ENCODE measurements at places on chromosomes 5 and 9.

GRCh38 chr5:112574536-112574935, 155.5 kb upstream of the EPB41L4A start:
- DNase-seq = no peak

DNA sequence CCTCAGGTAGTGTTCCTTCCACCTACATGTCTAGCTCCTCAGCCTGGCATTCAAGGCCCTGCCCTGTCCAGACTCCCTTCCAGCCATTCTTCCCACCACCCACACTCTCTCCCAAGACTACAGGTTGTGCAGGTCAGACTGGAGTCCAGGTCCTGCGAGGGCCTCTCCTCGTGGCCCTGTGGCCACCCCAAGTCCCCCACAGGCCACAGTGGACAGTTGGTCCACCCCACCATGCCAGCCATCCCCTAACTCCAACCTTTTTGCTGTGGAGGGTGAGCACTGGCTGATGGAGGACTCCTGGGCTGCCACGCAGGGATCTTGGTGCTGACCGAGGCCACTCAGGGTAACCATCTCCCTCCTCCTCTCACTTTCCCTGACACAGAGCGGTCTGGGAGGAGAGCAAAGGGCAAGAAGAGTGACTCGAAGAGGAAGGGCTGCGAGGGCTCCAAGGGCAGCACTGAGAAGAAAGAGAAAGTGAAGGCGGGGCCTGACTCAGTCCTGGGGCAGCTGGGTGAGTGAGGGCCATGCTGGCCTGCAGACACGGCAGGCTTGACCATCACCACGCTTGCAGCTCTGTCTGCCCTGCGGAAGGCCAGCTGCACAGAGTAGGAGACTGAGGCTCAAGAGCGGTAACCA, 51.0 kb downstream of the JADE2 start:
- DNase-seq = no peak

DNA sequence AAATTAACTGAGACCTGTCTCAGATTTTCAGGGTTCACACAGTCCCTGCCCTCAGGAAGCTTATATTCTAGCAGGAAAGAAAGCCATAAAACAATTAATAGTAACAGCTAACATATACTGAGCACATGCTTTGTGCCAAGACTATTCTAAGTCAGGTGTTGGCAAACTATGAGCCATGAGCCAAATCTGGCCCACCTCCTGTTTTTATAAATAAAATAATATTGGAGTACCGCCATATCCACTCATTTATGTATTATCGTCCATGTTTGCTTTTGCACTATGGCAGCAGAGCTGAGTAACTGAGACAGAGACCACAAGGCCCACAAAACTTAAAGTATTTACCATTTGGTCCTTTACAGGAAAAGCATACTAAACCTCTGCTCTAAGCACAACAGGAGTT, 83.3 kb upstream of the TRIO start:
- DNase-seq = no peak

DNA sequence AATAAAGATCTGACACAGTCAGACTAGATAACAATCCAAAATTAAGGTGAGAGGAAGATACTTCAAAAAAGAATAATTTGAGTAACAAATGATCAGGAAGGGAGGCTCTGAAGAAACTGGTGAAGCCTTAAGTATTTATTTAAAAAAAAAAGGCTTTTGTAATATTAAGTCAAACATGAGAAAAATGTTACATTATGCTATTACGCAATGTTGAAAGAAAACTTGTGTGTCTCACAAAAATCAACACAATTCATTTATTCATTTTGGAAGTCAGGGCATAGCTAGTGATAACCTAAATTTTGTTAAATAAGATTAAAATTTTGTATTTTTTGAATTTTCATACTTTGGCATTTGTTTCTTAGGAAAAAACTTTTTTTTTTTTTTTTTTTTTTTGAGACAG, 28.2 kb downstream of the WDR41 start:
- DNase-seq = no peak

GRCh38 chr5:6676702-6677101, 36.5 kb upstream of the TENT4A start:
- no peak for DNase-seq

DNA sequence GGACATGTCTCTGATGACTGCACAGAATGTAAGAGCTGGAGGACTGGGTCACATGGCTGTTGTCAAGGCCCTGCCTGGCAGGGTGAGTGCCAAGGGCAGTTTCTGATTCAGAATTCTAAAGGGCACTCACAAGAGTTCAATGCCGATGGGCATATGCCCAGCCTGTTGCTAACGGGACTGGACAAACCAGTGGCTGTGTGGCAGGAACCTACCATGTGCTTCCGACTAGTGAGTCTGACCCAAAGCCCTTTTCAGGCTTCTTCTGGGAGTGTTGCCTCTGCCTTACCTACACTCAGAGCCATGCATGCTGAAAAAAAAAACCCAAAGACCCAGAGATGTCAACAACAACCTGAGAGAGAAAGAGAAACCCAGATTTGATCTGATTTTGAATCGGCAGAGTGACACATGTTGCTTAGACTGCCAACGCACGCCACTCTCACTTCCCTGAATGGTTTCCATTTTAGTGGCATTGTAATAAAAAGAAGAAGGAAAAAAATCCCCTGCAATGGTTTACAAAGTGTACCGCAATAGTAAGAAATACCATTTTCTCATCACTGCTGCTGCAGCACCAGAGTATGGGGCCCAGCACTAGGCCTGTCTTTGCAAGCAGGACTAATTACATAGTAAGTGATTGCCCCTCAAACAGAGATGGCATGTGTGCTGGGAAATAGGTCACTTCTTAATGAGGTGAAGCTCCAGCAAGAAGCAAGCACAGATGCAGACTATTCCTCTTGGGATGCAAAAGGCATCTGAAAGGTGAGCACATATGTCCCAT, 194.3 kb downstream of the PALM2AKAP2 start:
- peak; percentile 71 for DNase-seq

DNA sequence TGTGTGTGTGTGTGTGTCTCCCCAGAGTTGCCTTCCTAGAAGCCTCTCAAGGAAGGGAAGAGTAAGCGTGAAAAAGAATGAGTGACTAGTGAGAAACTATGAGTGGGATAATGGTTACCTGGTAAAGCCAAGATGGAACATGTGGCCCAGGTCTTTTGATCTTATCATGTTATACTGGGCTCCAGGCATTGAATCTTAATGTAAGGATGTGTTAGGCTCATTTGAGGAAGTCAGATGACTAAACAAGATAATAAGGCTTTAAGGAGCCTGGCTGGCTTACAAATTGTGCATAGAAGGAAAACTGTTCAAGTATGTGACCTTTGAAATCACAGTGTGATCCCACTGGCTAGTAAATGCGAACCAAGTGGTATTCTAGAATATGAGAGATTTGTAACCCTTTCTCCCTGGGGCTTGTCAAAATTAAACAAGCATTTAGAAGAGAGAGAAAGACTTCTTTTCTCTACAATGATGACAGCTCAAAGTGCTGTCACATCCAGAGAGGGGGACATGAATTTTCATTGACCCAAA, 29.9 kb upstream of the HMHB1 start:
- DNase-seq = no peak

GRCh38 chr9:134971196-134971595, 53.5 kb upstream of the FCN1 start:
- DNase-seq = no peak

DNA sequence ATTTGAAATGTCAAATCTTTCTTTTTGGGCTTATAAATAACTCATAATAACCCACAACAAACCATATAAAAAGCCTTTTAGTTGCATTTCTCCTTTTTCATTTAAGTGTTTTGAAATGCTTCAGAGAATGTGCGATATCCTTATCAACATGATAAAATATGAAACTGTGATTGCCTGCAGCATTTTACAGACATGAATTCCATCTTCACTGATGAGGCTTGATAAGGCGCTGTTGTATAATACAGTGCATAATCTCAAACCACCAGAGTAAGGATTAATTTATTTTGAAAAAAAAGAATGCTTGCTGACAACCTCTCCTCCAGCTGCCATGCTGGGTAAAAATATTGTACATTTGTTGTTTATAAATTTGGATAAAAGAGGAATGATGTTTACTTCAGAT, 216.8 kb downstream of the PBX3 start:
- DNase-seq = no peak

GRCh38 chr9:69746859-69747560, 12.8 kb downstream of the PTAR1 start:
- DNase-seq = no peak

DNA sequence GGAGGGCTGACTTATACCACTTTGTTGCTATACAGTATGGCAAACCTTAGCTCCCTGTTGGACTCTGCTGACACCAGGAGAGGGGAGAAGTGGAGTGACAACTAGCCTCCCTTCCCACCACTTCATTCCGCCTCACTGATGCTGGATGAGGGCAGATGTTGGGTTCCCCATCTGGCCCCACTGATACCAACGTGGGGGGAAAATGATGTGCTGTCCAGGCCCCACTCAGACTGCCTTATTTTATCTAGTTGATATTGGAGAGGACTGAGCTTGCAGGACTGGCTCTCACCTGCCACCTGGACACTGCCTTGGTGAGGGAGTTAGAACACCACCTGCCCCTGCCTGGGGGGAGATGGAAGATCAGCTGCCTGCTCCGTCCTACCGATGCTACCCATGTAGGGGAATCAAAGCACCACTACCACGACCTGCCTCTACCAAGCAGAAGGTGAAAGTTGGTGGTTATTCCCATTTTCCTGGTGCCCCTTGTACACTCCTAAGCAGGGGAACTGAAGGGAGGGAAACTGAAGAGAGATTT, 292.1 kb downstream of the GADD45G start:
- DNase-seq = no peak

DNA sequence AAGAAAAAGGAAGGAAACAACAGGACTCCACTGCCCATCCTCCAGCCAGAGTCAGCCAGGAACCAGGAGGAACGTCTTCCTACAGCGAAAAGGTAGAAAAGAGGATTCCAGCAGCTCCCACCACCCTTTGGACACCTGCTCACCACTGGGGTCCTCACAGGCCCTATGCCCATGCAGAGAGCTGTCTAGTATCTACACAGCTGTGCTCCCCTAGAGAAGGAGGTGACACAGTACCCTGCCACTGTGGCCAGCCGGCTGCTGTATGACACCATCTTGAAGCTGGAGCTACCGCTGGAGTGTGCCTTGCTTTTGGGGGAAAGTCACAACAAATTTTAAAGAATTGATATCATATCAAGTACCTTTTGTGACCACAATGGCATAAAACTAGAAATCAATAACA, 92.6 kb downstream of the GTF3C4 start:
- no peak for DNase-seq

- peak; percentile 58 for DNase-seq
Observed at GRCh38 chr9:5438301-5439162, 807 bp upstream of the PLGRKT start.

DNA sequence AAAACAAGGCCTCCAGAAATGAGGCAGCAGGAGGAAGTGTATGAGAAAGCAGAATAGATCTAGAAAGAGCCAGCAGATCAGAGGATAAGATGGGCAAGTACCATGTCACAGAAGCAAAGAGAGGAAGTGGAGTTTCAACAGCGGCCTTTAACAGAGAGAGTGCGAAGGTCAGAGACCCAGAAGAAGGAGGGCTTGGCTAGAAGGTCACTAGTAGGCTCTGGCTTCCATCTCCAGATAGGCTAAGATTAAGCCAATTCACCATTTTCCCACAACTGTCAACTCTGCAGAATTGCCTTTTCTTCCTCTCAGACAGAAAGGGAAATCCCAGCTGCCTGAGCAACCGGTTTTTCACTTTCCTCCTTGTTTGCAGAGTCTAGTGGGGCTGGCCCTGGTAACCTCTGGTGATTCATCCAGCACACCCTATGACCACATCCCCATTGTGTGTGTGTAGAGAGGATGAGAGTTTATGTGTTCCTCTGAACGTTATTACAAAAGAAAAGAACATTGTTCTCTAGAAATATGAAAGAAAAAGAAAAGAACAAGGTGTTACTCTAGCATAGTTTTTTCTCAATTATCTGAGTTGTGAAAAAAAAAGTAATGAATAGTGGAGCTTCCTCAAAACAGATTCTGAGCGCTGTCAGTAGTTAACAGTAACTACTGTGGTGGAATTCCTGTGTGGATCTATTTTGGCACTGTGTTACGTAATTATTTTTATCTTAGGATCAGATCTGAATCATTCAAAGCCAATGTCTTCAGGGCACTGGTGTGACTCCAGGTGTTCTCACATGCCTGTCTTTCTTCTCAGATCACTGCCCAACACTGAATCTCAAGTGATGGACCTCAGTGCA, 220.4 kb downstream of the ARRDC3 start:
- DNase-seq = peak; percentile 74

DNA sequence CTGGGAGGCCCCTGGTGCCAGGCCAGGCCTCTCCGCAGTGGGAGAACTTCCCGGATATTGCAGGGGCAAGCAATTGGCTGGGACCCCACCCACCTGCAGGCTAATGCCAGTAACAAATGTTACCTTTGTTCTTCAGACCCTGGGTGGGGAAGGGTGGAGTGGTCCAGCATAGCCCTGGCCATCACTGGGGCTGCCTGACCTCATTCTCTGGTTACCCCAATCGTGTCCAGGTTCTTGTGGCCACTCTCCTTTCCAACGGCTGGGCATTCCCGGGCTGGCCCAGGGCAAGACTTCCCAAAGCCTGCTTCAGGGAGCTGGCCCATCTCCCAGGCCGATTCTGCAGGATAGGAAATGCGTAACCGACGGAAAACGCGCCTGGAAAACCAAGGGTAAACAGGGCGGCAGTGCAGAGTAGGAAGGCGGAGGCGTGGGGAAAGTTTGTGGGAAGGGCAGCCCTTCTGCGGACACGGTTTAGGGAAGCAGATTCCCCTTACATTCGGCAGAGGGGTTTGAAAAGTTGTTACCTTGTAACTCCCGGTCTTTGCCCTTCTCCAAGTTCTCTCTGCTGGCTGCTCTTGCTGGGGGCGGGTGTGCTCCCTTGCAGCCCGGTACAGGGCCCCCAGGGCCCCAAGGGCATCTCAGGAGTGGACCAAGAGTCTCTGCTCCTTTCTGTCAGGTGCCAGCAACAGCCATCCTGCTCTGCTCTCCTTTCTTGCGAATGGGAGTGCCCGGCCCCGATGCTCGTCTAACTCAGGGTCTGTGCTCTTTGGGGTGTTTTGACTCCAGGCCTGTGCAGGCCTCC, 3.5 kb downstream of the NRARP start:
- DNase-seq = no peak

DNA sequence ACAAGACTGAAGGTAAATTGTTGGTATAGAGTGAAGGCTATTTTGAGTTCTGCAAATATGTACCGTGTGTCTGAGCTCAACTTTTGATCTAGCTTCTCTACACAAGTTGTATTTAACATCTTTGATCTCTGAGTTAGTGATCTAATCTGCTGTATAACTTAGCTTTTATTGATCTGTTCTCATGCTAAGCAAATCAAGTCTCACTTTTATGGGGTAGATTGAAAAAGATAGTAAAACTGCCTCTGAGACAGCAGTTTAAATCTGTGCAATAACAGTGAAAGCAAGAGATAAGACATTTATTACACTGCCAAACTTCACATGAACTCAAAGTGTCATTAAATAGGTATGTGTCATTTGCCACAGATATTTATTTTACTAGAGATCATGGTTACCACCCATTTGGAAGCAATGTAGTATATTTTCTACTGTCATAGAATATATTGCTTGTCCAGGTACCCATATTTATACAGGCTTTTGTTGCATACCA, 477.3 kb downstream of the ISL1 start:
- DNase-seq = no peak

GRCh38 chr9:99121604-99122003, 16.7 kb downstream of the TGFBR1 start:
- DNase-seq = no peak

GRCh38 chr9:72839085-72839484, 113.8 kb downstream of the ALDH1A1 start:
- DNase-seq = no peak

- no peak for DNase-seq
Observed at GRCh38 chr5:142881076-142881783, 111.1 kb downstream of the ARHGAP26 start.

GRCh38 chr5:72213482-72213881, 106.2 kb downstream of the MAP1B start:
- DNase-seq = no peak
